ENCODE measurements at places on chromosomes 1 and 21.

GRCh38 chr1:234371414-234371813 lies 1.8 kb upstream of the COA6 start:
- no peak for DNase-seq

DNA sequence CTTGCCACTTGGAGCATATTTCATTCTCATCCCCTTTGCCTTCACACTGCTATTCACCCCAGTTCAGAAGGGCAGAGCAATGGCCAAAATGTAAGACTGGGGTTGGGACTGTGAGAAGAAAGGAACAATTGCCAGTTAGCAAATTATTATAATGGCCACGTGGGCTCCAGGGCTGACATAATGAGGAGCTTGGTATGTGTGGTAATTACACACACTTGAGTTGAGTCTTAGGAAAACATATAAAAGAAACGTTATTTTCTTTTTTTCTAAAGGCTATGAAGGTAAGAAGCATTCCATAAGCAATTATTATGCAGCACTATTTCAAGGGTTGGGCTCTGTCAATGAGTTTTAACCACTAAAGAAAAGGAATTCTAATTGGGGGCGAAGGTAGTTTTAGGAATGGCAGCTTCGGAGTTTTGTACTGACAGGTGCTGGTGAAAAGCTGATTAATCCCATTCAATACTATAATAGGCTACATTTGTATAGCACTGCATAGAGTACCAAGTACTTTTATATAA lies 32.5 kb upstream of the BCL10 start:
- no peak for DNase-seq

DNA sequence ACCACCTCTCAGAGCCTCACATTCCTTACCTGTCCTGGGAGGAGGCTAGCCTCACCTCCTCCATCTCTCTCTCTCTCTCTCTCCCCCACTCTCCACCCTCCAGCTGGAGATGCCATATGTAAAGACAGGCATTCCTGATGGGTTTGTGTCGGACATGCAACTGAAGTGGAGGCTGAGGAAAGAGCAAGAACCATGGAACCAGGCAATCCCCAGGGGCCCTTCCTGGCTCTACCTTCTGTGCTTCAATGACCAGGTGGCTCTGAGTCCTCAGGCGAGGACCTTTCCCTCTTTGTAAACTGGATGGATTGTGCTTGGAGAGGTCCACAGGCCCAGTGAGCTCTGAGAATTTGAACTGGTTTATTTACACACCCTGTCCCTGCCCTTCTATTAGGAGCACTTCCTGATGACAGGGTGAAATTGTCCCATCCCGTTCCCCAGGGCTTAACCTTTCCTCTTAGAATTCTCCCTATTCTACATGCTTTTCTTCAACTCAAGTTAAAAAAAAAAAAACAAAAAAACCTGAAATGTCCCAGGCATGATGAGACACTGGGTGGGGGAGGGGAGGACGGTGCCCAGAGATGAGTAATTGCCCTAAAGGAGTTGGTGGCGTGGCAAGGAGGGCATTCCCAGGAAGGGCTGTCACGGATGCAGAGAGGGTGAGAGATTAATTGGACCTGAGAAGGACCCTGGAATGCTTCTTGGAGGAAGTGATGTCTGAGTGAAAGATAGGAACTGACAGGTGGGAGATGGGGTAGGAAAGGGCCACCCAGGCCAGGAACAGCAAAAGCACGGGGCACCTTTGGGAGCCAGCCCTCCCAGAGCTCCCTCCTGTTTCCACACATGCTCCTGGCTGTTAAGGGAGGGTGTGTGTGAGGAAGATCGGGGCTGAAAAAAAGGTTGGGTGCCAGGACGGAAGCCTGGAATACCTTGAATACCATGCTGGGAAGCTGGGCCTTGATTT lies 50.2 kb upstream of the WASF2 start:
- DNase-seq: peak; percentile 81

- DNase-seq: no peak
Measured at GRCh38 chr21:26137379-26138060, 33.0 kb downstream of the APP start.

GRCh38 chr21:22444990-22445389 lies 1446.8 kb downstream of the NCAM2 start:
- DNase-seq: no peak

DNA sequence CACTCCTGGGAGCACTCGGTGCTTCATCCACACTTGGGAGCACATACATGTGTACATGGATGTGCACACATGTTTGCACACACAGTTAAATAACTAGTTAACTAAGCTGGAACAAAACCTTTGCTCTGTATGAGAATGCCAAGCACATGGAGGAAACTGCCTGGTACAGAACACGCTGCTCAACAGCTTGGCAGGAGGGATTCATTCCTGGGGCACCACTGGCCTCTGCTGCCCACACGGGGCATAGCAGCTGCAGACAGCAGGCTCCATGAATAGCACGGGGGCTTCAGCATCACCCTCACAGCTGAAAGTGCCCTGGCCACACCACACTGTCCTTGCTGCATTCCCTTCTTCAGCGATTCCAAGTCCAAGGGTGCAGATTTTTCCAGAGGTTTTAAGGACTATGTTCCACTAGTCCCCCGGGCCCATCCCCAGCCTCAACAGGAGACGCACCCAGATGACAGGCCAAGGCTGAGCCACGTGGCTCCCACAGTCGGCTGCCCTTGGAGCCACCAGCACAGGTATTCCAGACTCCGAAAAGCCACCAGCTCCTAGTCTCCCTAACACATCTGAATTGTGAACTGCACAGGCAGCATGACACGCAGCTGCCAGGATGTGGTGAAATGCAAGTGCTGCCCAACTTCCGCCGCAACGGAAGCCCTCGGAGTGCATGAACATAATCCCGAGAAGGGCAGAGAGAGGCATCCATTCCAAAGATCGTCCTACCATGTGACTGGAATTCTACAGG lies 16.9 kb downstream of the NPHP4 start:
- no peak for DNase-seq
